Fibroblast of pulmonary artery (primary cell): ENCODE measurements at places on chromosomes 3 and 15.
A peak's percentile ranks its signal among the peaks of the same experiment; 100 is the strongest.

- DNase-seq, result no peak
Observed at GRCh38 chr3:148694116-148694515, 3.6 kb upstream of the AGTR1 start.

GRCh38 chr3:138303474-138303873 lies 26.2 kb downstream of the NME9 start:
- DNase-seq, result no peak

DNA sequence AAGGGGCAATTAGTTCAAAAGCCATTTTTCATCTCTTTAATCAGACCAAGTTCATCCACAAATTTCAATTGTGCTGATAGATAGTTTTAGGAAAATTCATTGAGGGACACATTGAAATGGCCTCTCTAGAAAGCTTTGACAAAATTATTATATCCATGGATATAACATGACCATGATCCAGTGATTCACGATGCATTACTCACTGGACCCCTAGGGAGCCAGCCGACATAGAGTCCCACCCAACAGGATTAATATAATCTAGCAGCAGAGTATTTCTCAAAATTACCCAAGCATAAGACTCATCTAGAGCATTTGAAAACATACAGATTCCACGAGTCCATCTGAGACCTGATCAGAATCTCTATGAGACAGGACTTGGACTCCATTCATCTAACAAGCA lies 100.3 kb downstream of the FRMD5 start:
- no peak for DNase-seq

DNA sequence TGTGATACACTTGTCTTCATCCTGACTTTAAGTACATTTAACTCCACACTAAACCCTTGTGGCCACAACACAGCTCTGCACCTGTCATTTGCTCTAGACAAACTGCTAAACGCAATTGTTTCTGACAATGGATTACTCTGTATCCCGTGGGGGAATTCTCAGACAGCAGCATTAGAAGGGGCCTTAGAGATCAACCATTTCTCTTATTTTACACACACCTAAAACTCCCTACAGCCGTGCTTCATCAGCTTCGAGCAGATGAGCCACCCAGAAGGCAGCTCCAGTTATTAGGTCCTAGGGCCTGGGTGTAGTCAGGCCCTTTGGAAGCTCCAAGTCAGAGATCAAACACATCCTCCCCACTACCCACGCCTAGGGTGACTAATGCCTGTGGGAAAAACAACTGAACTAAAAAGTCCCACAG lies 1.3 kb upstream of the IL12A start:
- DNase-seq, result no peak

DNA sequence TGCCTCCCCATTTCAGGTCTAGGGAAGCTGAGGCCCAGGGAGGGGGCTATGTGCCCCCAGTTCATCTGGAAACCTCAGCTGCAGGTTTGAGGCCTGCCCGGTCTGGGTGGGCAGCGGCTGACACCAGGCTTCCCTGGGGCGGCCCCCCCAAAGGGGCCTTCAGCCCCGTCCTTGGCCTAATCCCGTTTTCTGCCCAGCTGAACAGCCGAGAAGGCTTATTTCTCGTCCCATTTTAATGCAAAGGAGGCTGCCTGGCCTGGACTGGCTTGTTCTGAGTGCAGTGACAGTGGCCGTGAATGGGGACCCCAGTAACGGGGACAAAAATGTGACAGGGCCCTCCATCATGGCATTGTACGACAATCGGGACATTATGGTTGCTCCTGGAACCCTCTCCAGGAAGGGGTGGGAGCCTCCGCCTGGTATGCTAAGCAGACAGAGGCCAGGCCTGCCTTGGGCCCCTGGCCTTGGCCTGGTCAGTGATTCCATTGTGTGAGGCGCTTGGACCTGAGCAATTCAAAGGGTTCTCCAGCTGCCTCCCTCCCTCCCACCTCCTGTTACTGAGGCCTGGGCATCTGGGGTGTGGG lies 93.9 kb downstream of the WNT7A start:
- DNase-seq, result no peak

- DNase-seq, result no peak
Observed at GRCh38 chr15:50222181-50222580, 40.2 kb downstream of the SLC27A2 start.

DNA sequence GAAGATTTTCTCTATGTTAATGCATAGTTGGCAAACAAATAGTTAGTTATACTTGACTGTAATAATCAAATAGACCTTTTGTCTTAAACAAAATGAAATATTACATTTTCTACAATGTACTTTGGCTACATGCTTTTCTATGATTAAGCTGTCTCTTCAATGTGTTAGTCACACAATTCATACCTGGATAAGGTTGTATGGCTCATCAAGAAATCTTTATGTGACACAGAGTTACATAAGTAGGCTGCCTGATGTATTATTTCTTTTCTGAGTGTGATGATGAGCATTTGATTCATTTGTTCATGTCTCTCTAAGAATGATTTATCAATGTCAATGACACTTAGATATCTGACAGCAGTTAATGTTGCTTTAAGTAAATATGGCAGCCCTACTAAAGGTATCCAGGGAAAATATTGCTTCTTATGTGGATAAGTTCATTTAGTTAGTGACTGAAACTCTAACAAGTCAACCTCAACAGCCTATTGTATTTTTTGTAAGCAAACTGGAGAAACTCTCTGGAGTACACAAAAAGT lies 157.4 kb upstream of the SOX2 start:
- DNase-seq, result no peak

- DNase-seq, result no peak
Observed at GRCh38 chr3:151925419-151925818, 52.0 kb downstream of the SUCNR1 start.

GRCh38 chr15:92283813-92284212 lies 109.9 kb upstream of the ST8SIA2 start:
- DNase-seq, result no peak

DNA sequence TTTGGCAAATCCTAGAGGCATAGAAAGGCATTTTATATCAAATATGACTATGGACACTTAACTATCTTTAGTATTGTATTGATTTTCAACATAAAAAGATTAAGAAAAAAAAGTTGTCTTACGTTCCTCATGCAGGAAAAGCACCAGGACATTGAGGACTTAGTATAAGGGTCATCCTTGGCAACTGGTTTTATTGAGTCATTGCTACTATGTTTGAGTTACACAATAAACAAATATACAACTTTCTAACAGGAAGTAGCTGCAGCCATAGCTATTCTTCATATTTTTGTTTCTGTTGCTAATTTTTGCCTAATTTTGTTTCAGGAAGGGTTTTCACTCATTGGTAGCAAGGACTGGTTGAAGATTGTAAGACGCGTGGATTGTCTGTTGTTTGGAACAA lies 93.0 kb downstream of the NPTN start:
- peak; percentile 23 for DNase-seq

GRCh38 chr15:92848852-92849598 lies 51.1 kb upstream of the CHD2 start:
- peak; percentile 97 for DNase-seq

GRCh38 chr15:85756411-85757072 lies 38.2 kb downstream of the KLHL25 start:
- DNase-seq, result no peak

GRCh38 chr3:196082619-196082971 lies 705 bp upstream of the TFRC start:
- DNase-seq, result no peak

DNA sequence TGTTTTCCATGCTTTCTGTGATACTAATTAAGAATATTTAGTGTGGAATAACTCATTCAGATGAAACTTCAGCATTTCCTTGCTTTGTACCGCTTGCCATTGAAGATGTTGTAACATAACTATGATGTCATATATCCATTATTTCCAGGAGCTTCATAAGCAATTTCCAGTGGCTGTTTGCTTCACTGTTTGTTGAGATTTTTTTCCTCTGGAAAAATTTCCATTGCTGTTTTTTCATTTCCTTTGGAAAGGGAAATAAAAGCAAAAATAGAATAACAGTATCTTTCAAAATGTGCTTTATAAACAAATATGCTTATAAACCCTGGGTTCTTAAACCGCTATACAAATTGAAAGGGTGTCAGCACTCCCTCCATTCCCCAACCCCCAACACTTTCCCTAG lies 319.6 kb upstream of the SEMA6D start:
- DNase-seq, result peak; percentile 58

DNA sequence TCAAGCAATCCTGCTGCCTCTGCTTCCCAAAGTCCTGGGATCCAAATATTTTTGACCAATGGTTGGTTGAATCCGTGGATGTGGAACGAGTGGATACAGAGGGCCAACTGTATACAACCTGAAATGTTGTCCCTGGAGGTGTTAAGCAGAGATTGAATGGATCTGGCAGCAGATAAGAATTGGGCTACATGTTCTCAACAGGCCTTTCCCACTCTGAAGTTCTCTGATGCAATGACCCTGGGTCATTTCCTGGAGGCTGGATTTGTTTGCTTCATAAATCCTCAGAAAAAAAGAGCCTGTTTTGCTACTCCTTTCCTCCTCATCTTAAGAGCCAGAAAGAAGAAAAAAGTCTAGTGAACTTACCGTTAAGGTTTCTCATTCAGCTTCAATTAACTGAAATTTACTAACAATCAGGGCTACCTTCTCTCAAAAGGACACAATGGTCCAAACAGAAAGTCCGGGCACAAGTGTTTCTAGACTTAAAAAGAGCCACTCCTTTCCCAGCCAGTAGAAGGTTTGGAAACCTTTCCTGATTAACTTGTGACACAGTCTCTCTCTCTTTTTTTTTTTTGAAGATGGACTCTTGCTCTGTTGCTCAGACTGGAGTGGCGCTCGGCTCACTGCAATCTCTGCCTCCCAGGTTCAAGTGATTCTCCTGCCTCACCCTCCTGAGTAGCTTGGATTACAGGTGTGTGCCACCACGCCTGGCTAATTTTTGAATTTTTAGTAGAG lies 6.5 kb downstream of the ARHGEF3 start:
- peak; percentile 84 for DNase-seq

DNA sequence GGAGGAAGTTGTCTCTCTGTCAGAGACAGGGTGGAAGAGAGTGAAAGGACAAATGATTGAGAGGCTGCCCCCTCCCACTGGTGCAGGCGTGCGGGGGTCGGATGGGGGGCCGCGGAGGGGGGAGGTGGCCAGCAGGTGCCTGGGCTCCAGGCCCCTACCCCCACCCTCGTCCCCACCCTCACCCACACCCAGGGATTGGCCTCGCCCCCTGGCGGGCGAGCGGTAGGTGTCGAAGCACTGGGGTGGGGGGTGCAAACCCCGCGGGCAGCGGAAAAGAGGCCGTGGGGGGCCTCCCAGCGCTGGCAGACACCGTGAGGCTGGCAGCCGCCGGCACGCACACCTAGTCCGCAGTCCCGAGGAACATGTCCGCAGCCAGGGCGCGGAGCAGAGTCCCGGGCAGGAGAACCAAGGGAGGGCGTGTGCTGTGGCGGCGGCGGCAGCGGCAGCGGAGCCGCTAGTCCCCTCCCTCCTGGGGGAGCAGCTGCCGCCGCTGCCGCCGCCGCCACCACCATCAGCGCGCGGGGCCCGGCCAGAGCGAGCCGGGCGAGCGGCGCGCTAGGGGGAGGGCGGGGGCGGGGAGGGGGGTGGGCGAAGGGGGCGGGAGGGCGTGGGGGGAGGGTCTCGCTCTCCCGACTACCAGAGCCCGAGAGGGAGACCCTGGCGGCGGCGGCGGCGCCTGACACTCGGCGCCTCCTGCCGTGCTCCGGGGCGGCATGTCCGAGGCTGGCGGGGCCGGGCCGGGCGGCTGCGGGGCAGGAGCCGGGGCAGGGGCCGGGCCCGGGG lies at the start of gene KAT2B:
TSS of gene KAT2B (plus strand) at position 682 of the 783 bp plus-strand sequence. CDS start at position 714, 32 bp downstream.
- peak; percentile 50 for DNase-seq

GRCh38 chr3:111668888-111669488 lies 73.8 kb upstream of the ZBED2 start:
- DNase-seq, result peak; percentile 76

GRCh38 chr3:66499881-66500575 lies 794 bp downstream of the LRIG1 start:
- peak; percentile 19 for DNase-seq

DNA sequence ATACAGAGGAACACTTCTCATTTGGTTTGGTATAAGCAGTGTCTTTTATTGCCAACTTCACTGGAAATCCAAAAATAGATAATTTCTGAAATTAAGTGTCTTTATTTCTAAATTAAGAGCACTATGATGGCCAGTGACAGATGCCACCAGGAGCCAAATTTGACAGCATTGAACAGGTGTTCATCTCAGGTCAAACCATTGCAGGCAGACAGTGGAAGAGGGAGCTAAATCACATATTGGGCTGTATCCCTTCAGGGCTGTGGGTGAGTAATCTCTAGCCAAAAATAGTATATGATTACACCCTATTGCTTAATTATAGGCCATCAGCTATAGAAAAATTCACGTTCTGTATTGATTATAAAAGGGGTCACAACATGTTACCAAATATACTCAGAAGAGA lies 457.7 kb downstream of the NAALADL2 start:
- DNase-seq, result no peak

DNA sequence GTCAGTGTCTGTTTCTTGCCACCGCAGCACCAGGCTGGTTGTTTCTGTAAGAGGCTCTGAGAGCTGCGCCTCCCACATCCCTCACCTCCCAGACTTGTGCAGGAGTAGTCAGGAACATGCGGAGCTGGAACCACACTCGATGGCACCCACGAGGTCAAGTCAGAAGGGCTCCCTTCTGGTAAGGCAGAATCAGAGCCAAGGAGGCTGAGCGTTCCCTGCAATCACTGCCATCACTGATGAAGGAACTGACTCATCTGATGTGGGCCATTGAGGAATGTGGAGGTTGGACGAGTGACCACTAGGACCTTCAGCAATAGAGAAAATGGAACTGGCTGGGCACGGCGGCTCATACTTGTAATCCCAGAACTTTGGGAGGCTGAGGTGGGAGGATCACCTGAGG lies 35.7 kb upstream of the BLM start:
- DNase-seq, result peak; percentile 85

DNA sequence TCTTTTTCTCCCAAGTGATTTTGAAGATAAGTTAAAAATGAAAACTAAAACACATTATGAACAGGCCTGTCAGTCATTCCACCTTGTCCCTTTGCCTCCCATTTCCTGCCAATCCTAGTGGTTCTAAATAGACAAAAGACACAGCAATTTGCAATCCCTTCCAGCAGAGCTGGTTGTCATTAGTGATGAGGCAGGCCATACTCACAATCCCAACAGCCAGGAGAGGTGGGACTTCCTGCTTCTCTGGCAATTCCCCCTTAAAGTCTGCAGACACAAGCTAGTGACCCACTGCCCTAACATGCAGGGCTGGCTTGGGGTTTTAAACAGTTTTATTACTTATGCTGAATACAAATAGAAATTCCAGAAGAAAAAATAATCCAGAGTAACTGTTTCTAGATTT lies 38.4 kb upstream of the RBP1 start:
- no peak for DNase-seq
